ENCODE measurements at places on chromosomes 11 and 22. TPM values are rescaled to one million over a fixed set of nuclear protein-coding genes. Genes with fewer than 3 reads are reported as not detected.
A peak's percentile ranks its signal among the peaks of the same experiment; 100 is the strongest.

MS4A12 gene
- not detected for total RNA-seq

LYVE1 gene
- total RNA-seq, result not detected

TENM4 gene
- total RNA-seq, result 1.8 TPM

MAP6 gene
- total RNA-seq, result 0.26 TPM

H19 gene
- total RNA-seq, result not detected

CD3D gene
- not detected for total RNA-seq

ZNF215 gene
- 7.0 TPM for total RNA-seq

RFPL3 gene
- not detected for total RNA-seq

TIMM10 gene
- total RNA-seq, result 60.2 TPM

DNA sequence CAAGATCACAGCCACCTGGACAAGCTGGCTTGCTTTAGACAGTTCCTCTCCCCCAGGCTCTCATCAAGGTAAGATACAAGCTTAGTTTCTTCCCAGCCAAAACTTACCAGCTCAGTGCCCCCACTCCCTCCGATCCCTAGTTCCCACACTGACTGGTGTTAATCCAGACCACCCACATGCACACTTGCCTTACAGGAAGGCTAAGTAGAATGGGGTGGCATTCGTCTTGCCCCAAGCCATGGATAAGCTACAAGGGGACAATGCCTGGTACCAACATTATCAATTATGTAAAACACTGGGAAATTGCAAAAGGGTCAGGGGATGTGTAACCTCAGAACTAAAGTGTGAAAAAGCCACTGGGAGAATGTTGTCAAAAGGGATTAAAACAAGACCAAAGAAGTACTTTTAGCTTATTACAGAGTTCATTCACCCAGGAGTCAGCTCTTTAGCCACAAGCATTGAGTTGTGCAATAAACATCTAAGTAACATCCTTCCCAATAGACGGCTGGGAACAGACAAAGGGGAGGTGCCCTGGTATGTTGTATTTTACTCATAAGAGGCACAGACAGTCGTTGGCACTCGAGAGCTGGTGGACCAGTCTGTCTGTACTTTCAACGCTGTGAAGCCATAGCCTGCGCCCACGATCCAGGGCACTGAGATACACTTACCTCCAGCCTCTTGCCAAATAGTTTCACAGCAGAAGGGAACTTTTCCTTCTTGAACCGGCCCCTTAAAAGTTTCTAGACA, 1.1 kb downstream of the DHCR7 start:
- no peak for DNase-seq

- no peak for DNase-seq
Measured at GRCh38 chr11:15918212-15918611, 438.1 kb downstream of the SOX6 start.

DNA sequence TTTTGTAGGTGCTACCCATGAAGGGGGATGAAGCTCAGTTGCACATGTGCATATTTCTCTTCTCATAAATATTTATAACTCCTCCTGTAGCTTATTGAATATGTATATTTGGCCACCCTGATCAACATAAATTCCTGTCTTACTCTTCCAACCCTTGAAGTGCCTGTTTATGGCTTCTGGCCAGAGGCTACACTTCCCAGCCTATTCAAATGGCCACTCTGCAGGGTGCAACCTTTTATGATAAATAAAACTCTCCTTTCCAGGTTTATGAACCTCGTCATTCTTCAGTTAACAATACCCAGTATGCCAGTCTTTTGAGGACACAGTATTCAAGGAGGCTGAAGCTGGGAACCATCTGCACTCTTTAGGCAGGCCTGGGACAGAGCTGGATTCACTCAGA, 2.6 kb upstream of the RTL6 start:
- no peak for DNase-seq

DNA sequence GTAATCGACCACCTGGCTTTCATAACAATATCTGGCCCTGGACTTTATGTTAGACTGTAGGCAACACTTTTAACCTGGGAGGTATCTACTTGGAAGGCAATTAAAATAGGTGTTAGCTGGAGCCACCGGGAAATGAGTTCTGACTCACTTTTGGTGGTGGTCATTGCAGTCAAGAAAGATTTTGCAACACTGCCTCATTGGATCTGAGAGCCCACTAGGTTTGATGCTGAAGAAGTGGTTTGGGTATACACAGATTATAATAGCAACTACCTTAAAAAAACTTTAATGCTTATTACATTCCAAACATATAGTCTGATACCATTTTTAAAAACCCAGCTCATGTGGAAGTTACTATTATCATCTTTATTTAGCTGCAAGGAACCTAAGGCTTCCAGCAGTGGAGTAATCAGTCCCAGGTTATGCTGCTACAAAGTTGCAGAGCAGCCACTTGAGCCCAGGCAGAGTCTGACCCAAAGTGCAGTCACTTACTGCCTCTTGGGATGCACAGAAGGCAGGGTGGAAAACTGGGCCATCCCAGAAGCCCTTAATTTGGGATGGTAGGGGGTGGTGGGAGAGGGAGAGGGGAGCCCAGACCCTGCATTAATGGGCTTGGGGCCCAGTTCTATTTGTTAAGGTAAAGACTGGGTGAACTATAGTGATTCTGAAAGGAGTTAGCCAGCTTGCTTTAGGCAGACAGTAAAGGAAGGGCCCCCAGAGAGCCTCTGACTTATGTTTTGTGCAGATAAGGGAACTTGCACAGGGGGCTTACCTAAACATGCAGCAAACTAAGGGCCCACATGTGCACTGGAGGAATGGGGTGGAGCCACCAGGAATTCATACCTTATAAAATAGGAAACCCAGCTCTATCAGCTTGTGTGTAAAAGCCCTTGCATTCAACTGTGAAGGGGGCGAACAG, 149.4 kb downstream of the SNX19 start:
- DNase-seq, result no peak

DNA sequence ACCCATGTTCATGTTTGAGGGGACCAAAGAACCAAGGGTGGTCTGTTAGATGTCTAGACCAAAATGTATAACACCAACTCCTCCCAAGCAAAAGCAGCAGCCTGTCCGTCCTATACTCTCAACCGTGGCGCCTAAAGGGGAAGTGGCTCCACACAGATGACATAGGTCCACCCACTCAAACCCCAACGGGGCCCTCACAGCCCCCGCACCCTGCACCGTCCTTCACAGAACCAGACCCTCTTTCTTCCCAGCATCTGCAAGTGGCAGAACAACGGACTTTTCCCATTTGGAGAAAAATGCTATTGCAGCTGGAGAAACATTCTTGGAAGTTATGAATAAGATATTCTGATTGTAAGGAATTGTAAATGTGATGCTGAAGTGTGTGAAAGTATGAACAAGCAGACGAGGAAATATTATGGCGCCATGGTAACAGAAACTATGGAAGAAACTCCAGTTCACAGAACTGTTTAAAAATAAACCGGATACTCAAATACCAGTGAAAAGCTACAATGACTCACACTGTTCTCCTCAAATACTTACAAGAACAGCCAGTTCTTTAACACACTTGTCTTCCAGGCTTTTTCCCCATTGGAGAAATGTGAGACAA, 76.5 kb upstream of the ARFGAP3 start:
- no peak for DNase-seq

GRCh38 chr22:23750367-23750713, 572 bp downstream of the ZNF70 start:
- DNase-seq, result no peak

GRCh38 chr11:108340973-108341372, 118.1 kb downstream of the ATM start:
- DNase-seq, result no peak

- no peak for DNase-seq
Measured at GRCh38 chr11:34537636-34538035, 24.0 kb upstream of the ELF5 start.

DNA sequence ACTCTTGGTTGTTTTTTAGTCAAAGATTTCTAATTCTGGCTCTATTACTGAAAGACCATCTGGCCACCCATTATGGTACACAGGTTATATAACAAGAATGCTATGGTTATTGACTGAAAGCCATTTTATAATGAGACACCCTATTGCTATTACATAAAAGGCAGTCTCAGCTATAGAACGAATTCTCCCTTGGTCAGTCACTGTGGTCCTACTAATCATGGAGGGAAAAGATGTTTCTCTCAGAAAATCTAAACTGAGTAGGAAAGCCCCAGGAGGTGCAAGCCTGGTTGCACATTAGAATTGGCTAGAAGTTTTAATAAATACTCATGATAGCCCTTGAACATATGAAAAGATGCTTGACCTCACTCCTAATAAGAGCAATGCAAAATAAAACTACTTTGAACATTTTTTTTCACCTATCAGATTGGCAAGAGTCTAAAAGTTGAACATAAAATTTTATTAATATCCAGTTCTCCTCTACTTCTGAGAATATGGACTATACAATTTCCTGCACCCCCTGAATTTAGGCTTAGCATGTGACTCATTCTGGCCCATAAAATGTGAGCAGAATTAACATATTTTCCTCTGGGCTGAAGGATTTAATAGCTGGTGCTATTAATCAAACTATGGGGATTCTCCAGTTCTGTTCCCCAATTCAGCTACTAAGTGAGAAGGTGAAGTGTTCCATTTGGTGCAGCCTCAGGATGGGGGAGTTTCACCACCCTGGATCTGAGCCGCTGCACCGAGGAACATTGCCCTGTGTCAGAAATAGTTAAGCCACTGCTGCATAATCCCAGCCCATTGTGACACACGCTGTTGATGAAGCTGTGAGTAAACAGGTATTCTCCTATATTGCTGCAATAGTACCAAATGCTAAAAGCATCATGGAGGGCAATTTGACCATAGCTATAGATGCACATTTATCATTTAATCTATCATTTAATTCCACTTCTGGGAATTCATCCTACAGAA, 11.5 kb upstream of the CRKL start:
- no peak for DNase-seq

- DNase-seq, result peak; percentile 93
Measured at GRCh38 chr11:116791002-116791812, 472 bp downstream of the APOA5 start.

DNA sequence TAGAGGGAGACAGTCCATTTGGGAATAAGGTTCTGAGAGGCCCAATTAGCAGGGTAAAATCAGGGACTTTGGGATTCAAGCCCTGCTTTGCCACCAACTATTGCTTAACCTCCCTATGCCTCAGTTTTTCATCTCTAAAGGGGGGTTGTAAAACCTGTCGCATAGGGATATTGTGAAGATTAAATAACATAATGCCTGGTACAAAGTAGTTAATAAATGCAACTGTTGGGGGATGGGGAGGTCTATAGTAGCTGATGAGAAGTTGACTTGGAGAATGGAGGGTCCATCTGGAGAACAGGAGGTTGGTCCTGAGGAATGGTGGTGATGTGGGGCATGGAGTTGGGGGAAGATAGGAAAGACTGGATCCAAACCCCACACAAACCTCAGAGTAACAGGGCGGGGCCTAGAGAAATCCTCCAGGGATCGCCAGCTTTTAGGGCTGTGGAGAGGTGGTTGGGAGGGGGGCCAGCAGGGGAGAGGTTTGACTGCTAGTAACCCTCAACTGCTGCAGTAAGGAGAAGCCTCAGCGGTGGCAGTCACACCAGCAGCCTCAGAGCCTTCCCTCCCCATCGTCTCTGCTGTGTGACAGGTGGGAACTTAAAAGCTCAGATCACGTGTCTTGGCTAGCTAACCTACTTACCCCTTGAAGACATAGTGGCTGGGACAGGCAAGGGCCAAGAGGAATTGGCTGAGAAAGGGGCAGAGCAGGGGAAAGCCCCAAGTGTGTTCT, 1.1 kb upstream of the ABCG4 start:
- no peak for DNase-seq

- DNase-seq, result no peak
Measured at GRCh38 chr11:6196396-6196795, 2.6 kb upstream of the OR52W1 start.

- peak; percentile 1 for DNase-seq
Measured at GRCh38 chr22:21448627-21449416, 18.4 kb upstream of the TMEM191C start.
